CD8-positive, alpha-beta memory T cell (primary cell): ENCODE measurements at places on chromosomes 5 and 9. TPM values are rescaled to one million over a fixed set of nuclear protein-coding genes. Genes with fewer than 3 reads are reported as not detected.

- no peak for DNase-seq
Measured at GRCh38 chr5:171954721-171955120, 51.7 kb downstream of the FBXW11 start.

- no peak for DNase-seq
Measured at GRCh38 chr5:36230151-36230790, 11.5 kb downstream of the NADK2 start.

- no peak for DNase-seq
Measured at GRCh38 chr9:127767909-127768331, 10.5 kb downstream of the SH2D3C start.

DNA sequence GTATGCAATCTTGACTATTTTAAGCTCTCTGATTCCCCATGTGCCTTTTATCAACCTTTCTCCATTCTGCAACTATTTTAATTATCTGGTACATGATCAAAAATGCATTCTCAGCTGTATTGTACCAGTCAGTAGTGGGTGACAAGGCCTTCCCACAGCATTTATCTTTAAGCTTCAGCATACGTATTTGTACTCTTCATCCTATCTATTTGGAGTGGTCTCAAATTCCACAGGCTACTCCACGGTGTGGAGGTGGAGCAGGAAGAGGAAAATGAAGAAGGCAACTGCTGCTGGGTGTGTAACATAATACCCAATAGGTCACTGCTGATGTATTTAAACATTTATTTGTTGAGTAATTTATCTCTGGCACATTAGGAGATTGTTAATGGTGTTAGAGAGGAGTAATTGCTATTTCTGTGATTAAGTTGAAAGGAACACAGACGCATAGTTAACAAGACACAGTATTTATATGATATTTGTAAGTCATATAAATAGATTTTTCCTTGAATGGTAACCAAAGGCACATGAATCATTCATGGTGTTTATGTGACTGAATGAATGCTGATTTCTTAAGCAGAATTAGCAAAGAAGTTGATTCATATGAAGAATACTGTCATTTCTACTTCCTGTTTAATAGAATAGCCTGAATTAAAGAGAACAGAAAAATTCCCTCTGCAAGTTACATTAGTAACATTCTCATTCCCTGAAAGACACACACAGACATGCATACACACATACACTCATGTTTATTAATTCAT, 153.8 kb upstream of the NR3C1 start:
- DNase-seq, result no peak

DNA sequence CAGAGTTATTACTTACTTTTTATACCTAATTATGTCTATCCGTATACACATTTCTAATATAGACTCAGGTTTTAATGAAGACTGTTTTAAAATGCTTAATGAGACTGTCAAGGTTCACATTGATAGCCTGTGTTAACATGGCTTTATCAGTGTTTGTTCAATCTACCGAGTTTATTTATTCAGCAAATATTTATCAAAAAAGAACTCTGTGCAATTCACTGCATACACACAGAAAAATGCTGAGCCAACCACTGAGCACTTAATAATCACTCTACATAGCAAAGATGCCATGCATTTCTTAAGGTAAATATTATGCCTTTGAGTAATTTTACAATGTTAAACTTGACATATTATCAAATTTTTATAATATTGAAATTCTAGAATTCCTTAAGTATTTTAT, 428.2 kb downstream of the ANXA1 start:
- DNase-seq, result no peak

DNA sequence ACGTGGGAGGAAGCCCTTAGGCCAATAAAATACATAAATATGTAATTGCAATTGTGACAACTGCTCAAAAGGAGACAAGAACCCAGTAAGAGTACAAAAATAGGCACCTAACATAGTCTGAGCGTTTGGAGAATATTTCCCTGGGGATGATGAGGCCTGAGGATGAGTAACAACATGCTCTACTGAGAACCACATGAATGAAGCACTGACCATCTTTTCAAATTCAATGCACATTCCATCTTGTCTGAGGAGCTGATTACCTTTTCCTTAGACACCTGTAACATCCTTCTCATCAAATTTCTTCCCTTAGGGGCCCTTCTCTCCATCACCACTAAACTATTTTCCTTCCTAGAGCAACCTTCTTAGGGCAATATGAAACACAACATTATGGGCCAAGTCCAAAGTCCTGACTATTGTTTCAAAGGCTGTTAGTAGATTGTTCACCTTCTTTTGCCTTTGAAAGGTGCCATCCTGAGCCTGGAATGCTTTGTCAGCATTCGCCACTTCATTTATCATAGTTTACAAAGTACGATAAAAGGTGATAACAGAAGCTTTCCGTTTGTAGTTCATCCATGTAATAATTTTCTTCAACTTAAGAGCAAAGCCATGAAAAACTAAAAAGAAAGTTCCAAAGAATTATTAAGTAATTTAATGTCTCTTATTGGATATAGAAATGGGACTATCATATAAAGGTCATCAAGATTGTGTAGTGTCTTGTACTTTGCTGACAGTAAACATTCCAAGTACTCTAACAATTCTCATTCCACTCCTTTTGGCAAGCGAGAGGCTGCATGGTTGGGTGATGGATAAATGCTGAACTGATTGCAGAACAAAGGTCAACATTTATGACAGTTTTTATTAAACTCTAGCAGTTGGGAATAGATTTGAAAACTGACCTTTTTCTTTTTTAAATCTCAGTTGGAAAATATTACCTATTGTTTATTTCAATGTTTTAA, 471.3 kb downstream of the PDE4D start:
- no peak for DNase-seq

DNA sequence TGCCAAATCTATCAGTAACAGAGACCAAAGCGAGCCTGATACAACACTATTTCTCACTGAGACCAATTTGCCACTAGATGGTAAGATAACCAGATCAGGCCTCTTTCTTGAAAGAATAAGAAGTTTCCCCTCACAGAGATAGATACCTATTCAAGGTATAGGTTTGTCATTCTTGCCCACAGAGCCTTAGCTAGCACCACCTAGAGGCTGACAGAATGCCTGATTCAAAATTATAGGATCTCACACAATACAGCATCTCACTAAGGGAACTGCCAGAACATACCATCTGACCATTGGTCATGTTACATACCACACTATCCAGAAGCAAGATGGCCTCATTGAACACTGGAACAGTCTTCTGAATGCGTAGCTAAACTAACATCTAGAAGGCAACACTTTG, 166.6 kb upstream of the HCN1 start:
- DNase-seq, result no peak

Gene DNAJC21
- total RNA-seq, result 64.7 TPM

Gene NRARP
- total RNA-seq, result 2.3 TPM
